ENCODE measurements at places on chromosomes 2 and 18. TPM values are rescaled to one million over a fixed set of nuclear protein-coding genes. Genes with fewer than 3 reads are reported as not detected.

DNA sequence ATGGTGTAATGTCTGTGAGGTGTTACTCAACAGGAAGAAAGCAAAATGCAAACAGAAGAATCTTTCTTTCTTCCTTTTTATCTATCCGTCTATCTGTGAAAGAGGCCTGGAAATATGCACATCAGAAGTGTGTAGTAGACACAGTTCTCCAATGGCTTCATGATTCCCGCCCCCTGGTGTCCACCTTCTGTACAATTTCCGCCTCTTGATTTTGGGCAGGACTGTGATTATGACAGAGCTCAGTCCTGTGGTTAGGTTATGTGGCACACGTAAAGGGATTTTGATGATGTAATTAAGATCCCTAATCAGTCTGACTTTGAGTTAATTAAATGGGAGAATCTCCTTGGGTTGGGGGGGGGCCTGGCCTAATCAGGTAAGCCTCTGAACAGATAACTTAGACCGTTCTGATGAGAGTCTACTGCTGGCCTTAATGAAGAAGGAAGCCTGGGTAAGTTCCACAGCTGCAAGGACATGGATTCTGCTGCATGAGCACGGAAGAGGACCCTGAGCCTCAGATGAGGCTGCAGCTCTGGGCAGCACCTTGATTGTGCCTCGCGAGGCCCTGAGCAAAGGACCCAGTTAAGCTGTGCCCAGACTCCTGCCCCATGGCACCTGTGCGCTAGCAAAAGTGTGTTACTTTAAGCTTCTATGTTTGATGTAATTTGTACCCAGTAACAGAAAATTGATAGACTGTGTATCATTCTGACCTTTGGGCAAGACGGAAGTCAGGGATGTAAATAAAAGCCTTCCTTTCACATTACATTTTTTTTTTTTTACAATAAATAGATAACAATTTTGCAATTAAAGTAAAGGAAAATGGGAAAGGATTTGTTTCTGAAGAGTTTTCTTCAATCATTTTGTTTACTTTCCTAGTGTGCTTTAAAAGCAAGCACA, 11.3 kb upstream of the KCNF1 start:
- peak; percentile 30 for DNase-seq

SKA1 gene
- polyA plus RNA-seq: 18.3 TPM

SLC9A4 gene
- polyA plus RNA-seq: 0.29 TPM

DNA sequence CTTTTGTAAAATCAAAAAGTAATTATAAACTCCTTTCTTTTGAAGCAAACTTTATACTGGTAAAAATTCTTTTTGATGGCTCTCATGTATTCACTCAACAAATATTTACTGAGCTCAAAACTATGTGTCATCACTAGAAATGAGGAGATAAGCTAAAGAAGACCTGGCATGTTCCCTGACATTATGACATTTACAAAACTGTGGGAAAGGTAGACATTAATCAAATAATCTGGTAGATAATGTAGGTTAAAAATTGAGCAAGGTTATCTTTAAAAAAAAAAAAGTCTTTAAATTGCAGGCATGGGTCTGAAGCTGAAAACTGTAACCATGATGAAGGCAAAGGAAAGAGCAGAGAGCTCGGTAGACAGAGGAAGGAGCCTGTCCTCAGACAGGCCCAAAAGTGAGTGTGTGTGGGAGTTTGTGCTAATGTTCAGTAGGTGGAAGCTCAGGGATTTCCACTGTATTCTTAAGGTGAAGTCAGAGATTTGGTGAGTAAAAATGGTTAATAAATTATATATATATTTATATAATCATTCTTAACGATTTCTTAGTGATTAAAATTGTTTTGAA, 612.9 kb downstream of the LRP1B start:
- DNase-seq: no peak

- peak; percentile 64 for DNase-seq
Observed at GRCh38 chr2:146734042-146734820, 1110.6 kb upstream of the ACVR2A start.

UGT1A5 gene
- not detected for polyA plus RNA-seq

- no peak for DNase-seq
Observed at GRCh38 chr2:170485254-170486026, 229.7 kb upstream of the SP5 start.

GRCh38 chr2:196413821-196414274, 225.7 kb upstream of the CCDC150 start:
- no peak for DNase-seq

DNA sequence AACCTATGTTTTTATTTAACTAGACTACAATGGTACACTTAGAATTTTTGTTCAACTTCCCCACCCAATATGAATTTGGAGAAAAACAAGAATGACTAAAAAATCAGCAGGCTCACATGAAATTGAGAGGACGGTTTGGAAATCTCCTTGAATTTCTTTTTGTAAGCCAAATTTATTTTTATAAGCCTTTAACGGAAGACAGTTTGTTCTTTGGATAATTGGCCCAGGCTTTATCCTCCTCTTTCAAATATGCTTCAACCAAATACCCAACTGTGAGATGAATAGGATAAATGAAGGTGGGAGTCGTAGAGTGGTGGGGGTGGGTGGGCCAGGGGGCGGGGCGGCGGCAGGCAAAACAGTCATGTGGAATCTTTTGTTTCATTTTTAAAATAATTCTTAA, 60.6 kb downstream of the FMNL2 start:
- DNase-seq: no peak

DNA sequence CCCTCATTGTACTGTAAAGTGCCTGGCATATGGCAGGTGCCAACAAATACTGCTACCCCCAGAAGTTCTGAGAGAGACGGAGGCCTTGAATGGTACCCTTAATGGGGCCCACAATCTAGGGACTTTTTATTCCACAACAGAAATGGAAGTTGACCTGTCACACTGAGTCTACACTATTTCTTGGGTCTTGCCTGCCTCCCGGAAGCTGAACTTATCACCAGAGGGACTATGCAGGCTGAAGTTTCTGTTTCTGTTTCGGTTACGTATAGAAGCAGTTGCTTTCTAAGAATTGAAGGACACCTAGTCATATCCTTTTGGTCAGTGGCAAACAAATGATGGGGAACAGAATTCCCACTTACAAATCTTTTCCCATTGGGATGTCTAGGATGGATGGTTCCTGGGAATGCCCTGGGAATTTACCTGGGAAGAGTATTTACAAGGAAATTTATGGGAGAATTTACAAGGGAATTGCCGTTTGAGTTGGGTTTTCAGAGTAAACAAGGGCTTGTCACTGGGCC, 74.2 kb downstream of the HS1BP3 start:
- DNase-seq: no peak

DNA sequence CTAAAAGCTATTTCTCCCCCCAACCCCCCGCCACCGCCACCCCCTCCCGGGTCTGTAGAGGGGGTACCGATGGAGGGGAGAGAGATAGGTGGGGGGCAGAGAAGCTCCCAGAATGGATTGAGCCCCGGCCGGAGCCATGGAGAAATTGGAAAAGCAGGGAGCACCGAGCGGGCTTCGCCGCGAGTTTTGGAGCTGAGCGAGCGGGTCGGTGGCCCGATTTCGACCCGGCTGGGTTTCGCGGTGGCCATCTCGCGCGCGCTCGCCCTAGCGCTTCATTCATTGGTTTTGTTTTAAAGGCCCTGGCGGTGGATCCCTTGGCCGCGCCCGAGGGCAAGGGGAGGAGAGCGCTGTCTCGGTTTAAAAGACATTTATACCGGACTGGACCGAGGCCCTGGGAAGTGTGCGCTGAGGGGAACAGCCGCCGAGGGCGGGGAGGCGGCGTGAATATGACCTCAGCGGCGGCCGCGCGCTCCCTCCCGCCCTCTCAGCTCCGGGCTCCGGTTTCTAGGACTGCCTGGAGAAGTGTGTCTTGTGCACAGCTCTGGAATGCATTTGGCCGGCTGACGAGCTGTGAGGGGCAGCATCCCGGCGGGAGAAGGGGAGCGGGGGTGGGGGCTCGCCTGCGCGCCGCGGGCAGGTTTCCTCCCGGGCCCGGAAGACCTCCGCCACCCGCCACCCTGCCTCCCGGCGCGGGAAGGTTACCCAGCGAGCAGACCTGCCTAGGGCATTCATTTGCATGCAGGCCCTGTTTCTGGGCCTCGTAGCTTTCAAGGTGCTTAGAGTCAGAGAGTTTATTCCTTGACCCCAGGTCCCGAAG, 1.7 kb upstream of the SMAD7 start:
- peak; percentile 92 for DNase-seq

- DNase-seq: no peak
Observed at GRCh38 chr2:241232736-241233575, 44.5 kb downstream of the ANO7 start.
